Left ventricle myocardium inferior (tissue), 1 donor: ENCODE measurements at places on chromosomes 4 and X.
A peak's percentile ranks its signal among the peaks of the same experiment; 100 is the strongest.

- H3K4me1 ChIP-seq = no peaks in the 10 kb centered on the region
- no peak overlapping the region for H3K4me3 ChIP-seq
- H3K27me3 ChIP-seq = no peaks in the 10 kb centered on the region
- H3K36me3 ChIP-seq = no peaks in the 10 kb centered on the region
Observed at GRCh38 chr4:62455871-62456270, 1255.7 kb downstream of the ADGRL3 start.

DNA sequence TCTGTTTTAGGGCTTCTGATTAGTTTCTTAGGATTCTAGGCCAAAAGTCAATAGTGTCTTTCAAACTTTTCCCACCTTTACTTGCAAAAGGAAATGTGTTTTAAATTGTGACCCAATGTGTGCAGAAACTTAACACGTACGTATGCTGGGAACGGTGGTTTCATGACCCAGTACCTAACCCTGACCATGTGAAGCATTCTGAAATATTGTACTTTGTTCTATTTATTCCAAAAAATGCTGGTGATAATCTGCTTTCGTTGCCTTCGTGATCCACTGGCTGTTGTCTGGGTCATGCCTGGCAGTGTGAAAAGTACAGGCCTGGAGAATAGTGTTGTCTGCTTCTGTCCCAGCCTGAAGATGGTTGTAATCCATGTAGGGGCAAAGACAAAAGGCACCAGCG lies 26.7 kb upstream of the TADA2B start:
- peaks cover 68% of the 10 kb centered on the region for H3K36me3 ChIP-seq
- H3K27me3 ChIP-seq = no peaks in the 10 kb centered on the region
- no peak overlapping the region for H3K27ac ChIP-seq

- H3K27ac ChIP-seq = peak overlapping the region; percentile 94
- no peak for DNase-seq
- H3K27me3 ChIP-seq = no peaks in the 10 kb centered on the region
- peak overlapping the region; percentile 25 for H3K4me3 ChIP-seq
Observed at GRCh38 chr4:37892641-37893040, 1.8 kb downstream of the TBC1D1 start.

- no peaks in the 10 kb centered on the region for H3K4me1 ChIP-seq
- H3K27ac ChIP-seq = no peak overlapping the region
- DNase-seq = no peak
- no peak overlapping the region for H3K4me3 ChIP-seq
Observed at GRCh38 chr4:14277505-14277904, 650.0 kb upstream of the BOD1L1 start.

GRCh38 chrX:123361371-123361770 lies 177.3 kb downstream of the GRIA3 start:
- H3K4me3 ChIP-seq = no peak overlapping the region
- H3K4me1 ChIP-seq = no peaks in the 10 kb centered on the region

DNA sequence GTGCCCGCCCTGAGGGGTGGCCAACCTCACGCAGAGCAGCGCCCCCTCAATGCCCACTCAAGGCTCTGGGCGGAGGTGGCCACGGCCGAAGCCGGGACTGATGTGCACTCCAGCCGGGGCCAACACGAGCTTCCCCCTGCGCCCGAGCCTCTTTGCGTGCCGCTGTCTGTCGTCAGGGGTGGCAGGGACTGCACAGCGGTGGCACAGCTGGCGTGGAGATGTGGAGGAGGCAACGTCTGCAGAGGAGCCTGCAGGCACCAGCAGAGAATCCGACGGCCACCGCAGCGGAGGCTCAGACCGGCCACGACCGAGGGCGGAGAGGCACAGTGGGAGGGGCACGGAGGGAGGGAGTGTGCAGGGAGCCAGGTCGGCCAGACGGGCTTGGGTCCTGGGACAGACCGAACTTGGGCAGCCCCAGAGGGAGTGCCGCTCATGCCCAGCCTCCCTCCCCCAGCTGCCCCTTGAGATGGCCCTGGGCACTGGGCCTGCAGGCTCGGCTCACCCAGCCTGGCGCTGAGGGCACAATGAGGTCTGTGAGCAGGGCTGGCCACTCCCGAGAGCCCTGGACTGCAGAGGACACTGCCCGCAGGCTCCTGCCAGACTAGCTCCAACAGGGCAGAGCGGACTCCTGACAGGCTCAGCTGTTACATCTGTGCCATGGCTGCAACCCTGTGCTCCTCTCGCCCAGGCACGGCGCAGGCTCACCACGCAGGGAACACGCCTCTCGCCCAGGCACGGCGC lies 46.5 kb upstream of the CPLX1 start:
- no peak for DNase-seq
- peaks cover 85% of the 10 kb centered on the region for H3K36me3 ChIP-seq
- no peak overlapping the region for H3K27ac ChIP-seq
- H3K4me1 ChIP-seq = no peaks in the 10 kb centered on the region

GRCh38 chrX:97995834-97996233 lies 1112.1 kb downstream of the RPA4 start:
- H3K4me3 ChIP-seq = no peak overlapping the region
- H3K27me3 ChIP-seq = no peaks in the 10 kb centered on the region
- H3K36me3 ChIP-seq = no peaks in the 10 kb centered on the region
- no peak for DNase-seq
- H3K4me1 ChIP-seq = no peaks in the 10 kb centered on the region
- H3K27ac ChIP-seq = no peak overlapping the region
